Adipocyte (in vitro differentiated cells): ENCODE measurements at places on chromosomes 16 and 17.
A peak's percentile ranks its signal among the peaks of the same experiment; 100 is the strongest.

DNA sequence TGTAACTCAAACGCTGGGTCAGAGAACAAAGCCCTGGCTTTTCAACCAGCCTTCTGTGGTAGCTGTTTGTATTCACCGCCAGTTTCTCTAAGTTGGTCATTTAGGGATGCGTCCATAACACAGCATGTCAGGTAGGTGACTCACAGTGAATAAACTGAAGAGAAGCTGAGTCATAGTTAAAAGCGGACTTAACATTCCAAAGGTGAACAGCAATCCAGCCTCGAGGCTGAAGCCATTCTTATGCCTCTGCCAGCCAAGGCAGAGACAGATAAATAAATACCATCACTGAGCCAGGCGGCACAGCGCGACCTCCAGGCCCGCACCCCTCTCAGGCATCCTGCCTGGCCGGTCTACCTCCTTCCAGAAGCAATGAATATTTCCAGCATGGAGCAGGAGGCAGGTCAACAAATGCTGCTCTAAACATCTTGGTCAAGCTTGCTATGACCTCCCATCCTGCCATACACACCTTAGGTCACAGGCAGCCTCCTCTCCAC, 12.4 kb upstream of the CACNG4 start:
- peak; percentile 74 for DNase-seq

DNA sequence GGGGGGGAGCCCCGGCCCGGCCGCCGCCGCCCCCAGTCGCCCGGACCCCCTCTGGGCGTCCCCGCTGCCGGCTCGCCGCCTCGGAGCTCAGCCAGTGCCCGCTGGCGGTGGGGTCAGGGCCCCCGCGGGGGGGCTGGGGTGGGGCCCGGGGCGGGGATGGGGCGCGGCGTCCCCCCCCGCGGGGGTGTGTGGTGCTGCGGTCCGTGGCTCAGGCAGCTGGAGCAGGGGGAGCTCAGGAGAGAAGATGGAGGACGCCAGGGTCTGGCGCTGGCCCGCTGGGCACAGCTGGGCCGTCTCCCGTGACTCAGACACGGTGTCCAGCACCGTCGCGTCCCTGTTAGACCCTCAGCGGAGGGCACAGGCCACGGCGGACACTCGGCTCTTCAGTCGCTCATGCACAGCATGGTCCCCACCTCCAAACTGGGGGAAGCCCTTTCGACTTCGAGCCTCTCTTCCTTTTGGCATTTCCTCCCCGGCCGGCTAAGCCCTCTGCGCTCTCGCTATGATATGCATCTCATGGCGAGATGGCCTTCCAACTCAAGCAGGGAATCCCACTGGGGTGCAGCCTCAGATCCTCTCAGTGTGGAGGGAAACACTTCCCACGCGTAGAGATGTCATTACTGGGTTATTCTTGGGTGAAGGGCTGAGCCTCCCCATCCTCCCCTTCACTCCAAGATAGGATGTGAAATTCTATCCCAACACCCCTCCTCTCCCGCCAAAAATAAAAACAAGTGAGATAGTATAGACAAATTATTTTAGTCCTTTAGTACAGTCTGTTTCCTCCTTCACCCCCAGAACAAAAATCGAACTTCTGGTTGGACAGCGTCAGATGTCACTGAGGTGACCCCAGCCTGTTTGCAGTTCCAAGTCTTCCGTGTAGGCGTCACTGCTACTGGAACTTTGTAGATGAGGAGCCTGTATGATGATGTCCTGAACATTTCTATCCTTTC, 522 bp upstream of the VEZF1 start:
- DNase-seq: peak; percentile 84

DNA sequence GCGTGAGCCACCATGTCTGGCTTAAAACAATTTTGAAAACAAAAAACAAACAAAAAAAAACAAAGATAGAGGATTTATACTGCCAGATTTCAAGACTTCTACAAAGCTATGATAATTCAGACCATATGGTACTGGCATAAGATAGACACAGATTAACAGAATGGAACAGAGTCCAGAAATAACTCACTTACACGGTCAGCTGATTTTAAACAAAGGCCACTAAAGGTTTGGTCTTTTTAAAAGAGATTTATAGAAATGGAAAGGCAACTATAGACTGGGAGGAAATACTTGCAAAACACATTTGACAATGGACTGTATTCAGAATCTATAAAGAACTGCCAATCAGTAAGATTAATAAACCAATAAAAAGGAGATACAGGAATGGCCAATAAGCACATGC, 48.6 kb upstream of the MNT start:
- peak; percentile 66 for DNase-seq

- DNase-seq: no peak
Measured at GRCh38 chr16:49023050-49023449, 258.6 kb downstream of the CBLN1 start.

DNA sequence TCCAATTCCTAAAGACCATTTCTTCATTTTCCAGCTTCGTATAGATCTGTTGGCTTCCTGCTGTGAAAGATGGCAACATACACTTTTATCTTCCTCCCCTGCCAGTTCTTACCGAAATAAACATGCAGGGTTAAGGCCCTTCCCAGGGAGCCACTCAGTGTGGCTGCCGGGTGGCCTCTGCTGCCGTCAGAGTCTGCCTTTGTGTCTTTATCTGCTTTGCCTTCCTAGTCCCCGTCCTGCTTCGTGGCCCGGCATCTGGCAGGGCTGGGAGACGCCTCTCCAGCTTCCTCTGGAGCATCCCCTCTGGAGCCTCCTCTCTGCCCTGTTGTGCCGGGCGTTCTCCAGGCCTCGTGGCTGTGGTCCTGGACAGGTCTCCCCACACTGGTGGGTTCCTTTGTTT, 30.3 kb upstream of the CAPN15 start:
- no peak for DNase-seq

DNA sequence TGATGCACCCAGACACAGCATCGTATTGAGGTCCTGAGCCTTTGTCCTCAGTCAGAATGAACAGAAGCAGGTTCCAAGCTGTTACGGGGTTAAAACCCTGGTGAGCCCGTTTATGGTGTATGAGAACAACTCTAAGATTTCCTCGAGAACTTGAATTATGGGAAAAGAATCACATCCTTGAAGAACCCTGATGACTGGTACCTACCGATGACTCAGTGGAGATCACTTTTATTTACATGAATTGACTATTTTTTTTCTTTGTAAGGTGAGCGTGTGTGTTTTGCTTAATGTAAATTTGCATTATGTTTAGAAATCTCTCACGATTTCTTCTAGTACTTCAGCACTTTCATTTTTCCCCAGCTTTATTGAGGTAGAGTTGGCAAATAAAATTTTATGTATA, 3.3 kb upstream of the KRTAP4-4 start:
- no peak for DNase-seq

GRCh38 chr17:45336390-45337182, 19.8 kb upstream of the MAP3K14 start:
- no peak for DNase-seq

DNA sequence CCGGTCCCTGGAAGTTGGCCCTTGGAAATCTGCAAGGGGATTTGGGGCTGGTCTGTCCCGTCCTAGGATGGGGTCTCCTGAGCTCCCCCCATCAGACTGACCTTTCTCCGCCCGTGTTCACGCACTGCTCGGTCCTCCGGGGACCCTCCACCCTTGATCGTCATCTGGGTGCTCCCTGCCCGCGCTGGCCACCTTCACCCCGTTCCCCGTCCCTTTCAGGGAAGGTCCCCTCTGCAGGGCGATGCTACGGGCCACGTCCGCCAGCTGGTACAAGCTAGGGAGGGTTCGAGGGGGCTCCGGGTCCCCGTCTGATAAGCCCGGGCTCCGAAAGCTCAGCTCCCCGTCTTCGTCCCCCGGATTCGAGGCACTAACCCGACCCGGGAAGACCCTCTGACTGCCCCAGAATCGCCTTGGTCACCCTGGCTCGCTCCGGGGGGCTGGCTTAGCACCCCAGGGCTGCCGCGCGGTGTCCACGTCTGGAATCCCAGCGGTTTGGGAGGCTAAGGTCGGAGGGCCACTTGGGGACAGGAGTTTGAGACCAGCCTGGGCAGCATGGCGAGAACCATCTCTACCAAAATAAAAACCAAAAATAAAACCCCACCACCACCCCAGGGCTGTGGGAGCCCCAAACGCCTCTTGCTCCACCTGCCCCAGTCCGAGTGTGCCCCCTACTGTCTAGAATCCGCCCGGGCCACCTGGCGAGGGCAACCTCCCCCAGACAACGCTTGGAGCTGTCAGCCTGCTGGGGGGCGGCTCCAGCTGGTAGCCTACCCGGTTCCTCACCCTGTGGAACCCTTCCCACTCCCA, 1.1 kb upstream of the SLC43A2 start:
- DNase-seq: peak; percentile 49

GRCh38 chr16:85987750-85988078, 88.8 kb downstream of the IRF8 start:
- no peak for DNase-seq

GRCh38 chr16:3356118-3356517, 429 bp downstream of the OR2C1 start:
- no peak for DNase-seq

DNA sequence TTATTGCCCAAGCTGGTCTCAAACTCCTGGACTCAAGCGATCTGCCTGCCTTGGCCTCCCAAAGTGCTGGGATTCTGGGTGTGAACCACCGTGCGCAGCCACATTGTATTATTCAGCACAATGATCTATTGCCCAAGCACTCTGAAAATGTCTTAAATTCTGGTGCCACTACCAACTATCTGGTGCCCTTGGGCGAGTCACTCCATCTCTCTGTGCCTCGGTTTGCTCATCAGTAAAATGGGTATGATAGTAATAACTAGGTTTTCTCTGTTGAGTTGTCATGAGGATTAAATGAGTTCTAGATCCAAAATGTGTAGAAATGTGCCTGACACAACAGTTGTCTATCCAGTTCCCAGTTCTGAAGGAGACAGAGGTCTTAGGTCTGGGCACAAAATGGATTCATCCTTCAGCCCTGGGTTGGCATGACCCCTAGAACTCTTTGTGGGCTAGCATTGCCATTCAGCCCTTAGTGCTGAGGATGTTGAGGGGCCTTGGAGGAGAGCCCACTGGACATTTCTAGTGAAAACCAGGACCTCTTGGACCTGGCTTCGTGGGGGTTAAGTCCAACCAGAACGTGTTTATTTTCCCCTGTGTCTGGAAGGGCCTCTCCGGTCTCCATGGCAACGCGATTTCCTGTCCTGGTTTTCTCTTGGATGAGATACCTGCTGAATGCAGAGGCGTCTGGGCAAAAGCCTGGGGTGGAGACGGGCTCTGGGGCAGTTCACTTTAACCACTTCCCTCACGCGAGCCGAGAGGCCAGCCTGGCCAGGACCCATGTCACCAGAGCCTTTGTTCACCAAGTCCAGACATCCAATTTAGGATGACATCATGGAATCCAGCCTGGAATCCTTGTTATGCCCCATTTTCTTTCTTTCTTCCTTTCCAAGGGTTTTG, 43.7 kb upstream of the TNRC6A start:
- peak; percentile 73 for DNase-seq

DNA sequence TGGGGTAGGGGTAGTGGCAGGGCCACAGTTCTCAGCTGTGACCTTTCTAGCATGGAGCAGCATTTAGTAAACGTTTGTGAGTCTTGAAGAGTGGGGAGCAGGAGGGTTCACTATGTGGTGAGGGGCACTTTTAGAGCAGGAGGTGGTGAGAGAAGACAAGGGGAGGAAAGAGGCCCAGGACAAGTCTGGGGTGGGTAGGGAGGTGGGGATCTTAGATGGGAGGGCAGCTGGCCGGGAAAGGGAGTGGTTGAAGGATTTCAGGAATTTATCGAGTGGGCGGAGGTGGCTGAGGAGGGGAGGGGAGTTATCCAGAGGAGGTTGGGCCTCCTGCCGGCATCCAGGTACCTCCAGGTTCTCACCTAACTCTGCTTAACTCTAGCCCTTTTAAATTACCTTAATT, 1.9 kb downstream of the CLEC16A start:
- peak; percentile 23 for DNase-seq

DNA sequence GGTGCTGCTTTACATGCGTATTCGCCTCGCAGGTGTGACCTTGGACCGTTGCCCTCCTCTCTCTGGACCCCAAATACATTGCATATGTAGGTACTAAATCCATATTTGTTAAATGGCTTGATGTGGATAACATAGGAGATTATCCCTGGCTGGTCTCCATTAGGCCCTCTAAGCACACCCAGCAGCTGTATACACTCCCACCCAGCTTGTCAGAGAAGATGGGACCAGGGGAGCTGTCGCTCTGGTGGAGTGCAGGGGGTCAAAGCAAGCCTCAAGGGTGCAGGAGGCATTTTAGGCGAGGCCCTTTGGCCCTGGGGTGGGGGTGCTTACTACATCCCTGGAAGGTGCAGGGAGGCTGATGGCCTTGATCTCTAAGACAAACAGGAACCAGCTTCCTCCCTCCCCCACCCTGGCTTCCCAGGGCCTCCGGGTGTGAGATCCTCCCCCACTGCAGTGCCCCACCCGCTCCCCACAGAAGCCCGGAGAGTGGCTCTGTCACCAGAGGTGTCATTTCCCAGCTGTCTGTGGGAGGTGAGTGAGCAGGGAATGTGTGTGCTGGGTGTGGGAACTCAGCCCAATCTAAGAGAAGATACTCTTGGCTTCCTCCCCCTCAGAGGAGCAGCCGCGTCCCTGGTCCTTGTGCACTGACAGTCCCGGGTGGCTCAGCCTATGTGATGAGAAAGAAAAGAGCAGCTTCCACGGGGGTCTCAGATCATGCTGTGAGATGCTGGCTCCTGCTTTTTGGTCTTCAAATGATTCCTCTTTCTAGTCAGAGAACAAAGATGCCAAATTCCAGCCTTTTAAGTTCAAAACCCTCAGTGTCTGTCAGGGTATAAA, 1.4 kb upstream of the VAMP2 start:
- peak; percentile 34 for DNase-seq

GRCh38 chr16:46850619-46851555, 19.9 kb upstream of the C16orf87 start:
- DNase-seq: no peak

DNA sequence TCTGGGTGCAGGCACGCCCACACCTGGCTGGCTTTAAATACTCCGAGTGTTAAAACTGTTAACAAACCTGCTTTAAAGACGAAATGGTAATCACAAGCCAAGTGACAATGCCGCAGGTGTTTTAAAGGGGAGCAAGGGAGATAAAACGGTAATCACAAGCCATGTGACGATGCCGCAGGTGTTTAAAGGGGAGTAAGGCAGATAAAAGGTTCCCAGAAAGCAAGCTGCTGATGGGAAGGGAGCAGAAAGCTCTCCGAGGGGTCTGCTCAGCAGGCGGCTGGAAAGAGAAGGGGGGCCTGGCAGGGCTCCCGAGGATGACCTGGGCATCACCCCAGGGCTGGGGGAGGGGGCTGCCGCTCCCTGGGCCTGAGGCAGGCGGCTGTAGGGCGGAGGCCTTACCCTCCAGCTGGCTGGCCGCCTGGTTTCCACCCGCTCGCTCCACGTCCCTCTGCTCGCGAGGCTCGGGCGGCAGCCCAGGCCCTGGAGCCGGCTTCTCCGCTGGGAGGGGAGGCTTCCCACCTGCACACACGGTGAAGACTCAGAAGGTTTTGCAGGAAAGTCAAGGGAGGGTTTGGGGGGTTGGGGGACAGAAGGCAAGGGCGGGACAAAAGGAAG, 12.1 kb downstream of the NDUFAF8 start:
- DNase-seq: no peak

- DNase-seq: no peak
Measured at GRCh38 chr16:50479771-50480170, 68.4 kb upstream of the NKD1 start.
